Cardiac atrium fibroblast (primary cell): ENCODE measurements at places on chromosomes 7 and 10. TPM values are rescaled to one million over a fixed set of nuclear protein-coding genes. Genes with fewer than 3 reads are reported as not detected.

Gene CCDC146
- 1.9 and 4.2 TPM in 2 replicates for total RNA-seq

Gene NANOS1
- total RNA-seq = 8.7 and 14.3 TPM in 2 replicates

Gene FAM24A
- total RNA-seq = not detected in 2 replicates

Gene SYT15B
- under 0.01 and 0.16 TPM in 2 replicates for total RNA-seq

Gene PNLIPRP3
- total RNA-seq = not detected in 2 replicates

Gene KCNIP2
- total RNA-seq = 0.54 and 0.97 TPM in 2 replicates

Gene PSMC2
- total RNA-seq = 119 and 127 TPM in 2 replicates

Gene LIPK
- not detected in 2 replicates for total RNA-seq

Gene CALML3
- total RNA-seq = not detected in 2 replicates
